HT-29 (cell line): ENCODE measurements at places on chromosomes 11 and 22.

DNA sequence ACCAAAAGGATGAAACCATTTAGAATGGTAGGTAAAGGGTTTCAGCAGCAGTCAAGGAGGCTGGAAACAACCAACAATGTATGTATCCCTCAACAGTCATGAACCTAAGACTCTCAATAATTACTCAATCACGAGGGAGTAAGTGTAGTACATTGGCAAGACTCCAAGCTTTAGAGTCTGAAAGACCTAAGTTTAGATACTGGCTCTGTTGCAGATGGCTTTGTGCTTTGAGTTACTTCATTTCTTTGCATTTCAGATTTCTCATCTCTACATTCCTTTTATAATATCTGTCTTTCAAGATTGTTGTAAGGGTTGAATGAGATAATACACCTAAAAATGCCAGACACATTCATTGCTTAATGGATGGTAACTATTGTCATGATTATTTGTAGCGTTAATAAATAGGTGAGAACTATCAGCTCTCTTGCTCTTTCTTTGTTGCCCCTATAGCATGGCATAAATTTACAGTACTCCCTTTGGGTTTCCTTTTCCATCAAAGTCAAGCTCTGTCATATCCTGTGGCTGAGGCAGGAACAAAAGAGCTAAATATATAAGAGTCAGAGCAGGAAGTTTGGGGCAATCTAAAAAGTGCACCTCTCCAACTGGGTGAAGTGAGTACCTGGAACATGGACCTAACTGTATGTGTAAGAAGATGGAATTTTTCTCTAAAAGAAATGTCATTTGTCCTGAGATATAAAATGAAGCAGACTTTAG is 228.2 kb upstream of the ZC3H12C start:
- DNase-seq = no peak

DNA sequence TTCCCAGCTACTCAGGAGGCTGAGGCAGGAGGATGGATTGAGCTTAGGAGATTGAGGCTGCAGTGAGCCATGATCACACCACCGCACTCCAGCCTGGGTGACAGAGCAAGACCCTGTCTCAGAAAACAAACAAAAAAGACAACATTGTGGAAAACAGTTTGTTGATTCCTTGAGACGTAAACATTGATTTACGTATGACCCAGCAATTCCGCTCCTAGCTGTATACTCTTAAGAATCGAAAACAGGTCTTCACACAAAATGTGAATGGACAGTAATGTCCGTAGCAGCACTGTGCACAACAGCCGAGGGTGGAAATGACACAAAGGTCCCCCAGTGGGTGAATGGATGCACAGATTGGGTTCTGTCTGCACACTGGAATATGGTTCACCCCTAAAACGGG is 49.3 kb downstream of the LRP5 start:
- DNase-seq = no peak

DNA sequence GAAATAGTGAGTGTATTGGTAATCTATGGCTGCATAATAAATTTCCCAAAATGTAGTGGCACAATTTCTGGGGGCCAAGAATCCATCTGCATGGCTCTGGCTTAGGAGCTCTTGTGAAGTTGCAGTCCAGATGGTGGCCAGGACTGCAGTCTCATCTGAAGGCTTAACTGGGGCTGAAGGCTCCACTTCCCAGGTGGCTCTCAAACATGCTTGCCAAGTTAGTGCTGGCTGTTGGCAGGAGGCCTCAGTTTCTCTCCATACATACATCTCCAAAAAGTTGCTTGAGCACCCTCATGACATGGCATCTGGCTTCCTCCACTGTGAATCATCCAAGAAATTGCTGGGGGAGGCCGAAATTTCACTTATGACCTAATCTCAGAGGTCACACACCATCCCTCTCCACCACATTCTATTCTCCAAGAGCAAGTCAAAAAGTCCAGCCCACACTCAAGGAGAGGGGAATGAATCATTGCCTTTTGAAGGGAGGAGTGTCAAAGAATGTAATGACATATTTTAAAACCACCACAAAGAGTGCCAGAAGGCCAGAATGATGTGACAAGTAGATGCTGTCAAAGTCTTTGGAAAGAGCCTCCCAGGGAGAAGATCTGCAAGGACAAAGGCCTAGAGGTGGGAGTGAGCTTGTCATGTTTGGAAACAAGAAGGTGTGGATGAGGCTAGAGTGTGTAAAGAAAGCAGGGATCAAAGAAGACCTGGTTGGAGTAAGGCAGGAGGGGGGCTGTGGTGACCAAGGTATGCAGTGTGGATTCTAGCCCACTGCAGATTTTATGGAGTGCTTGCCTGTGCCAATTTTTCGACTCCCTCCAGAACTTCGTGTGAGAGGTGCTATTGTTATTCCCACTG is 566.2 kb downstream of the MIAT start:
- no peak for DNase-seq

DNA sequence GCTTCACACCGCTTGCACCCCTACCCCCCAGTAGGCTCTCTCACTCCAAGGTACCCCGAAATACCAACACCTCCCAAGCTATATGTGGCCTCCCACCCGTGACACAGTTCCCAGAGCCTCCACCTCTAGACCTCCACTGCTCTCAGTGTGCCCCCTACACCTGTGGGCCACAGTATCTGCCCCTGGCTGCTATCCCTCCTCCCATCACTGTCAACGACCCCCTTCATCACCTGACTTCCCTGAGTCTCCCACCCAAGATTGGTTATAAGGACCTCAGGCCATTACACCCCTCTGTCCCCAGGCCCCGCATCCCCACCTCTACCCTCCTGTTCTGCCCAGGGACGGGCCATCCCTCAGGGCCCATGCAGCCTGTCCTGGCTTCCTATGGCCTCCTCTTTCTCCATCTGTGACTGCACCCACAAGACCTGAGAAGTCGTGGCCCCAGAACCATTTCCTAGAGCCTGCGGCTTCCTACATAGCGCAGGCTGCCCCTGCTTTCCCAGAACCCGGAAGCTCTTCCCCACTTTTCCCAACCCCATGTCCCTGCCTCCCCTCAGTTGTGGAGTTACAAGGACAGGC is 734 bp downstream of the ACR start:
- DNase-seq = no peak

DNA sequence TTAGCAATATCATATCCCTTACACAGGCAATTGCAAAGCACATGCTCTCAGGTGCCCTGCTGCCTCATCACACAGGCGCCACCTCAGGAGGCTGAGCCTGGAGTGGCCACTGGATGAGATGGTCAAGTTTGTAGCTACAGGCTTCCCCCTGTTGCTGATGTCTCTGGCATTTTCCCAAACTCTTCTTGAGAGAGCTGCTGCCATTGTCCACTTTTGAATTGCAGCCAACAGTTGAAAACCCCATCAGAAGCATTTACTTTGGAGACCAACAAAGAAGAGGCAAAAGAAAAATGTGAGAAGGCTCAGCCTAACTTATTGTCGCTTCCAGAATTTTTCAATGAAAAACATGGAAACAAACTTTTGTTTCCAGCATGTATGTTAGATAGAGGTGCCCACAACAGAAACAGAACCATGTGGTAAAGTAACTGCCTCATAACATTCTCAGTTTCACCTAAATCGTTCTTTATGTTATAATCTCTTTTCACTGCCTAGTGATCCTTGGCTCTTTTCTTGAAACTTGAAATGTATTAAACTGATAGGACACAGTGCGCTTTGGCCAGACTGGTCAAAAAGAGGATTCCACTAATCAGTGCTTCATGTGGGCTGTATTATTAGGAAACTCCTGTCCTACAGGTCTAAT is 47.6 kb upstream of the OR8B8 start:
- no peak for DNase-seq

DNA sequence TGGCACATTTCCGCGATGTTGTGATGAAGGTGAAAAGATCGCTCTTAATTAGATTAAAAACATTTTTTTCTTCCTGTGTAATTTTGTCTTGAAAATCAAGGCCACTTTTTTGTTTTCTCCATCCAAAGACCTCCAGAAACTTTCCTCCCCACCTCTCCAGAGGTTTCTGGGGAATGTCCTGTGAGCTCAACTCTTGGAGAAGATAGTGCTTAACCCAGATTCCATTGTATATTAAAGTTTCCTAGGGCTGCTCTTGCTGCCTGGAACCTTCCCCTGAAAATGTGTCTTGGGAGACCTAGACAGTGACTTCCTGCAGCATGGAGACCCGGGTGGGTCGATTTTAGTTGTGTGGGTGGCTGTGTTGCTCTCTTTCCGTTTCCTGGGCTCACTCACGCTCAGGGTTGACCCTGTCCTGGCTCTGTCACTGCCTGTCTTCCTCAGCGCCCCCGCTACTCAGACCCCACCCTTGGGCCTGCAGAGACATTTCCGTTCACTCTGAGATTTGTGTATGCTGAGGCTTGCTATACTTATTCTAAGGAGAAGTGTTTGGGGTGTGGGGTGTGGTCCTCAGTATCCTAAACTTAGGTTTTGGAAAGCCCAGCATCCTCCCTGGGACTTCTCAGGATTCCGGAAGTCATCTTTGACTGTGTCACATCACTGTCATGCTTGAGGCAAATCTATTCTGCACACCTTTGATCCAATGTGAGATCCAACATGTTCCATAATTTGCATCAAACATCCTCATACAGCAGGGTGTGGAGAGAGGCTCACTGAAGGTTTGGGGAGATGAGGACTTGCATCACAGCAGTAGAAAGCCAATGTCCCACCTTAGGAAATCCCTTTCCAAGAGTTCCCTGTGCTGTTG is 47.2 kb downstream of the KCNQ1OT1 start:
- no peak for DNase-seq

- no peak for DNase-seq
These were observed 34.2 kb downstream of the MICAL2 start for GRCh38 chr11:12144330-12145174.

DNA sequence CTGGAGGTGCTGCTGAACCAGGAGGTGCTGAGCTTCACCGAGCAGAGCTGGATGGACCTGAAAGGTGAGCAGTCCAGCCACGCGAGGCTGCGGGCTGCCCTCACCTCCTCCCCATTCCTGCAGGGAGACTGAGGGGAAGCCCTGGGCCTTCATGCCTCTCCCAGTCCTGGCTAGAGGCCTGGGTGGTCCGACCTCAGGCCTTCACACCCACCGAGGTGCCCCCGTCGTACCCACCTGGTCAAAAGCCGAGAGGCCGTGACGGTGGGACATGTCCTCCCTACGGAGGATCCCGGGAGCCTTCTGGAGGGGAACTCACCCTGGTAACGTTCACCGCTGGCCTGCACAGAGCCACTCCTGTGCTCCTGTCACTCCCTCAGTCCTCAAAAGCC is 5.1 kb downstream of the SUSD2 start:
- DNase-seq = no peak

GRCh38 chr11:118410055-118410745 is 8.8 kb downstream of the ATP5MG start:
- no peak for DNase-seq
